CD4-positive, alpha-beta T cell treated with Interleukin-17A for 4 hours (primary cell): ENCODE measurements at places on chromosomes 5 and 9.
A peak's percentile ranks its signal among the peaks of the same experiment; 100 is the strongest.

DNA sequence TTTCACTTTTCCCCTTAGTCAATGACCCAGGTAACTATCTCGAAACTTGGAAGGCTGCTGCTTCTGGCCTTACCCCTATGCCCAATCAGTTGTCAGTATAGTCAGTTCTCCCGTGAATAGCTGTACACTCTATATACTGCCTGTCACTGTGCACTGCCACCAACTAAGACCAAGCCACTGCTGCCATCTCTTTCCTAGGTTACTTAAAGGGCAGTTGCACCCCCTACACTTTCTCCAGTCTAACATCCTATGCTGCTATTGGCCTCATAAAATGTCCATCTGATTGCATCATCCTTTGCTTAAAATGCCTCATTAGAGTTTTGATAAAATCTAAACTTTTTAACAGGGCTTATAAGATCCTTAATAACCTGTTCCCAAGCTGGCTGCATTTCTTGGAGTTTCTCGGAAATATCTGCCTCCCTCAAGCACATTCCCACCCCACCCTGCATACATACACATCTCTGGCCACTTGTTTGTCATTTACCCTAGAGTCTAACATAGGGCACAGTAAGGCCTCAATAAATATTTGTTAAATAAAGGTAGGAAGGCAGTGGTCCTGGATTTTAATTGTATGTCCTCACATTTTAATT, 32.8 kb upstream of the TNFAIP8 start:
- DNase-seq: no peak

GRCh38 chr5:156274453-156274852, 52.5 kb upstream of the SGCD start:
- no peak for DNase-seq

DNA sequence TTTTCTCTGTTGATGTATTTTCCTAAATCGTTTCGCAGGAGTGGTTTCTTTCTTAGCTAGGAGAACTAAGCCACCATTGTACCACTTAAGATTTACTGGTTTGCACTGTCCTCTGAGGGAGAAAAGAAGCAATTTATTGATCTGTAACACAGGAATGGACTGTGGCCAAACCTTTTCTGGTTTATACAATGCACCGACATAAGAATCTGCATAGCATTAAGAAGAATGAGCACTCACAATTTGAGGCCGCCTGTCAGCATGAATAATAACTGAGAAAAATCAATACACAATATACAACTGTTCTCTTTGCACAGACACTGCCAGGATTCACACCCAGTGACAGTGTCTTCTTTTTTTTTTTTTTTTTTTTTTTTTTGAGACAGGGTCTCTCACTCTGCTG, 168.6 kb upstream of the DMRT1 start:
- no peak for DNase-seq

GRCh38 chr9:10050016-10050415, 562.8 kb downstream of the PTPRD start:
- no peak for DNase-seq

DNA sequence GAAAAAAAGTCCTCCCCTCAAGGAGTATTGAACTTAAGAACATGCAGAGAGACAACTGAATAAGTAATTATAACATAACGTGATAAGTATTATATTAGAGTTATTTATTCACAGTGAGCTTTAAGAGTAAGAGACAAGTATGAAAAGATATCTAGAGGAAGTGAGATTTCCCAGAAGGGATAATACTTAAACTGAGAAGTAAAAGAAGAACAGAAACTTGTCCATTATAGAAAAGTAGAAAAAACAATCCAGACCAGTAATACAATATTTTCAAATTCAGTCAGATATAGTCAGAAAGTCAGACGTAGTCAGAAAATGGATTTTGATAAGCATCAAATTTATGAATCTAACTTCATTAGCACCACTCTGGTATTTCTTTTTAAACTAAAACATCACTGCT, 613.0 kb upstream of the CCNG1 start:
- no peak for DNase-seq

- DNase-seq: peak; percentile 79
These were observed 78.9 kb upstream of the RPS23 start for GRCh38 chr5:82356808-82357671.

DNA sequence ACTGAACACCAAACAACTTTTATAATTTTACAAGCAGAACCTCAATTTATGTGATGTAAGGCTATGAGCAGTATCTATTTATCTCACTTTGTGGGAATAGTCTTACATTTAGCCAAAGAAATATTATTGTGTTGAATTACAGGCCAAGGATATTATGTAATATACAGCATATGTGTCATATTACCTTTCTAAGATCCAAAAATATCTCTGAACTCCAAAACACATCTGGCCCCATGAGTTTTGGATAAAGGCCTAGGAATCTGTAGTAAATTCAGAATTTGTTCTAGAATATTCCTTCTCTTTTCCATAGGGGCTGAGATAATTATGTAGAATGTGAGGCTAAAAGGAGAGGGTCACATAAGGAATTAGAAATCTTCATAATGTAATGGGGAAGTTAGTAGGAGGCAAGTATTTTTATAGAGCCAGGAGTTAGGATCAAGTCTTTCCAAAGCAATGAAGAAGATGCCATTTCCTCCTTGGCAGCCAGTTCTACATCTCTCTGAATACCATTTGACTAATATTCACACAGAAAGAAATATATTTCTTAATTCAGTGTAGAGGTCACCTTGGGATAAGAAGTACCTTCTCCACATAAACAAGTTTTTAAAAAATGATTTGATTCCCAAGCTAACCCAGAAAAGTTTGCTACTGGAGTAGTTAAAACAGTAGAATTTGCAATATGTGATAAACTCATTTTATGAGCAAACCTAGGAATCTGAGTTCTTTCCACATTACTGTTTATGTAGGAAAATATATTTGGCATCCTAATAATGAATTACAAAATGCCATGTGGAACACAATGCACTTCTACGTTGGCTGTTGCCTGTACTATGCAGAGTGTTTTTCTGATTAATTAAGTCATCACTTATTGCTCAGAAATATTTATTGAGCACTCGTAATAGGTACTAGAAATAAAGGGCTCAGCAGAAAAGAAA, 20.3 kb upstream of the GRAMD2B start:
- no peak for DNase-seq

DNA sequence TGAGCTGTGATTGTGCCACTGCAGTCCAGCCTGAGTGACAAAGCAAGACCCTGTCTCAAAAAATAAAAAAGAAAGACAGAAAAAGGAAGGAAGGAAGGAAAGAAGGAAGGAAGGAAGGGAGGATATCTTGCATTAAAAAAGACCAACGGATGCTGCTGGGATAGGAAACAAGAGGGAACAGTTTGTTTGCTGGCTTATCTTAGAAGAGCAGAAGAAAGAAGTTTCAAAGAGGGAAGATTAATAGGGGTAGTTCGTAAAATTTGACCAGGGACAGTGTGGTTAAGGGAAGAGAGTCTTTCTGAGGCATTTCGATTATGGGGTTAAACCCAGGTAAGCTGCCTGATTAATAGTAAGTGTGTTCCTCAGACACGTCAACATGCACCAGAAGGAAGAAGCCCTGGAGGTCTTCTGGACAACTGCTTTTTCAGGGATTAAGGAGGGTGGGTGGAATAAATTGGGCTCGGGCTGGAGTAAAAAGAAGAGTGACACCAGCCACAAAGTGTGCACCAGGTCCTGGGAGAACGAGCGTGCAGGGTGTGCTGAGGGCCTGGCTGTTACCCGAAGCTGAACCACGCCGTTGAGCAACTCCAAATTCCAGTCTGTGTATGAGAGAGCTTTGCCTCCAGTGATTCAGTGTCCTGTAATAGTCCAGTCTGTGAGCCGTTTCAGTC, 24.8 kb downstream of the FYB1 start:
- DNase-seq: peak; percentile 51

DNA sequence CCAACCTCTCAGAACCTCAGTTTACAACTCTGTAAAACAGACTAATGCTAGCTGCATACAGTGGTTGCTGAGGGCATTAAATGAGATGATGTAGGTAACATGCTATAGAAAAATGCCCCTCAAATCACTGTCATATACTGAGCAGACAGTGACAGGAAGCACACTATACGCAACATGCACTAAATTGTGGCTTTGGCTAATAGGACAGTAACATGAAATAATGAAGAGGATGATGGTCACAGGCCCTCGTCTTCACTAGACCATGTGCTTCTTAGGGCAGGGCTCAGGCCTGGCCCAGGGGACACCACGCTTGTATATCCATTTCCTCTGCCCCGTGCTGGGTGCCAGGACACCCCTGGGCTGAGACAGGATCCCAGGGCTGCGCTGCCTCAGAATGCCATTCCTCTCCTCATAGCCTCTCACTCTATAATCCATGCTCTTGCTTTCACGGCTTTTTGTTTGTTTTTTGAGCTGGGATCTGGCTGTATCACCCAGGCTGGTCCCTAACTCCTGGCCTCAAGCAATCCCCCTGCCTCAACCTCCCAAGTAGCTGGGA, 18.9 kb downstream of the CSF1R start:
- DNase-seq: no peak

DNA sequence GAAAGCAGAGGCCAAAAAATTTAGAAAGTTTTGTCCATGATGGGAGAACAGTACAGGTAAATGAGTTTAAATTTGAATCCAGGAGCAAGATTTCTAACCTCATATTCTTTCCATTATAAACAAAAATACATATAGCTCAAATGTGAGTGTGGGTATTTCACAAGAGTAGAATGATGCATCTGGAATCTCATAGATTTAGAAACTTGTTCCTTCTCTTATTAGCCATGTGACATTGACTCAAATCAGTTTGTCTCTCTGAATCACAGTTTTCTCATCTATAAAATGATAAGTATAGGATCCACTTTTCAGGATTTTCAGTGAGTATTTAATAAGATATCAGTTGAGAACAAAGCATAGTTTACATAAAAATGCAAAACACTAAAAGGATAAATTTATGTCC, 436.3 kb upstream of the PAPPA start:
- DNase-seq: no peak

DNA sequence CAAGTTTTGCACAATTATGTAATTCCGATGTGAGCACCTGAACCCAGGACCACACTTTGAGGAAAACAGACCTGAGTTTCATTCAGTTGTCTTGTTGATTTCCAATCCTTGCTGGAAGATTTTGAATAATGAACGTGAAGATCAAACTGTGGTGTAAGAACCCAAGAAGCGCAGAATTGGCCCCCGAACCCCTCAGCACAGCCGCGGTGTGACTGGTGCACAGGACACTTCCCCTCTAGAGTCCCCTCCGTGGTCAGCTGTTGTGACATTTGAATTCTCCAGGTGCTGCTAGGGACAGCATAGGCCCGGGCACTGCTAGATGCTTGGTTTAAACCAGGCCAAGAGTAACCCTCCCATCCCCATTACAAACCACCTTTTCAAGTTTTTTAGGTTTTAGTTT, 1.7 kb downstream of the BRD3OS start:
- no peak for DNase-seq

DNA sequence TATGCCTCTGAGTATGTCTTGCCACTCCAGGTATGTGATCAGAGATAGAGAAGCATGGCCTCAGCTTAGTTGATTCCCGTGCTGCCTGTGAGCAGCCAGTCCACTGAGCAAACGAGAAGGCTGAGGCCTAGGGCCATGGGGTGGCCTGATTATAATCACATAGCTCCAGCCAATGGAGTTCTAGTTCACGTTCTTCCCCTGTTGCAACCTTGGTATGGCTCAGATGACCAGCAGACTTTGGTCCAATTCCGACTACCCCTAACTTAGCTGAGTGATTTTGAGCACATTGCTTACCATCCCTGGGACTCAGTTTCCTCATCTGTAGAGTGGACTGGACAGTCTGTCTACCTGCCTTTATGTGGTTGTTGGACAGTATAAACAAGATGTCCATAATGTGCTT, 68.4 kb downstream of the PPARGC1B start:
- no peak for DNase-seq

DNA sequence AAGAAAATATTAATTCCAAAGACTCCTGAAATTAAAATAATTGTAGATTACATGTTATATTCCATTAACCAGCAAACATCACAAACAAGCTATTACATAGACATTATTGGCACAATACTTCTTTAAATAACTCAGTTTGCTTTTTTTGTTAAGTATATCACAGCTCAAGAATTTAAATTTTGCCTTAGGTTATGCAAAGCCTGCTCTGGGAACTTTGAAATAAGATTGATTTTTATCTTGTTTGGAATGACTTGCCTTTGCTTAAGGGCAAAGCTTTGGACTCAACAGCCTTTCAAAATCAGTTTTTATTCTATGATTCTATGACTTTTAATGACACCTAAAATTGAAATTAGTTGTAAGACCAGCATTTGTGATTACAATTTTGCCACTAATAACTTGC, 78.2 kb downstream of the ALDH7A1 start:
- no peak for DNase-seq

GRCh38 chr9:29214154-29214689, 1640.9 kb upstream of the C9orf72 start:
- no peak for DNase-seq

DNA sequence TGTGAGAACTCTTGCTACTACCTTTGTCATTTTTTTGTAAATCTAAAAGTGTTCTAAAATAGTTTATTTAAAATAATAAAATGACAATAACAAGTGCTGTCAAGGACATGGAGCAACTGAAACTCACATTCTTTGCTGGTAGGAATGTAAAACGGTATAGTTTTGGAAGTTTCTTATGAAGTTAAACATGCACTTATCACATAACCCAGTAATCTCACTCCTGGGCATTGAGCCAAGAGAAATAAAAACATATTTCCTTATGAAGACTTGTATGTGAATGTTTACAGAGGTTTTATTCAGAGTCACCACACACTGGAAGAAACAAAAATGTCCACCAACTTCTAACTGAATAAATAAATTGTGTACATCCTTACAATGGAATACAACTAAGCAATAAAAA, 46.0 kb upstream of the COL15A1 start:
- no peak for DNase-seq

- no peak for DNase-seq
These were observed 22.3 kb downstream of the BNC2 start for GRCh38 chr9:16848179-16848578.

GRCh38 chr5:142059304-142059940, 46.6 kb upstream of the GNPDA1 start:
- no peak for DNase-seq

GRCh38 chr5:145484158-145484557, 351.0 kb downstream of the PRELID2 start:
- DNase-seq: no peak

- no peak for DNase-seq
These were observed 73.4 kb downstream of the FBN2 start for GRCh38 chr5:128464596-128464995.

DNA sequence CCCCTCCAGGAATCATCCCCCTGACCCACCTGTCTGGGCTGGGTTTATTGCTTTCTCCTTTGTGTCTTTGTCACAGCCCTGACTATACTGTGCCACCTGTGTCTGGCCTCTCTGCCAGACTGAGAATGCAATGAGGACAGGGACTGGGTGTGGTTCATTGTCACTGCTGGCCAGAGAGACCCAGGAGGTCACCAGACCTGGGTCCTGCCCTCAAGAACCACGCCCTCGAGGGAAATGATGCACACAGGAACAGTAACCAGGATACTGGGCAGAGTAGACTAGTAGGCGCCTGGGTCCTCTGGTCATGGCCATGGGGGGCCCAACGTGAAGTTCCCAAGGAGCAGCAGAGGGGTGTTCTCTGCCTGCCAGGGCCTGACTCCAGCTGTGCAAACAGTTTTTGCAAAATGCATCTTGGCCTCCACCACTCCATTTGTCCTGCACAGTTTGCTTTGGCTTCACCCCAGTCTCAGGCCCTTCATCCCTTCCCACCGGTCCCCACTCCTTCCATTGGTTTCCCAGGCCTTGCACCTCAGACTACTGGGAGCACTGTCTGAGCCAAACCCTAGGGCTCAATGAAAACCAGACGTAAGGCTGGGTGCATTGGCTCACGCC, 17.8 kb downstream of the RGS3 start:
- no peak for DNase-seq
